ENCODE measurements at places on chromosomes 7 and 10.

GRCh38 chr7:23334482-23335056 is 35.4 kb downstream of the MALSU1 start:
- no peak for DNase-seq

DNA sequence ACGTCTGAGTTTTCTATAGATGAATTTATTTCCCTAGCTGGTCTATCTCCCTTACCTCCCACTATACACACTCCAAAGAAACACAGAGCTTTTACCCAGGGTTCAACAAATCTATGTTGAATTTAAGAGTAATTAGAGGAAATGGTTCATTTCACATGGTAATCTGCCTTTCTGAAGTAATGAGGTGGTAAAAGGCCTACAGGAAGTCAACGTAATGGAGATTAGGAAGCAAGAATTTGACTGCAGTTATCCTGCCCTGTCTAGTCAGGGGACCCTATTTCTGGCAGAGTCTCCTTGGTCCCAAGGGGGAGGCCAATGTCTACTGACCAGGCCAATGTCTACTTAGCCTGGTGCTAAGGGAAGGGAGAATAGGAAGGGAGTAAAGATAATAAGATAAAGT is 21.4 kb upstream of the SIRT1 start:
- no peak for DNase-seq

DNA sequence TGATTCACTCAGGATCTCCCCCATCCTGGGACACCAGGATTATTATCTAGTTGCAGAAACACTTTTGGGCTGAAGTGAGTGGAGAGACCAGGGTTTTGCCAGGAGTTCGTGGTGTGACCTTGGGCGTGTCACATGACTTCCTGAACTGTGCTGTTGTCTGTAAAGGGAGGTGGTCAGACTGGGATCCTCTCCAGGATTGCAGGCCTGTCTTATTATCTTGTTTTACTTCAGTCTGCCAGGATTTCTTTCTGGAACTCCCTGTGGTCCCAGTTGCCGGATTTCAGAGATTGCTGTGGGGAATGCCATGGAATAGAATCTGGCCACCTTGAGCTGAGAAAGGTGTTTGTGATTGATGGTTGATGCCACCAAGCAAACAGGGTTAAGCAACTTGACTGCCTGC is 35.8 kb downstream of the CRCP start:
- DNase-seq: no peak

DNA sequence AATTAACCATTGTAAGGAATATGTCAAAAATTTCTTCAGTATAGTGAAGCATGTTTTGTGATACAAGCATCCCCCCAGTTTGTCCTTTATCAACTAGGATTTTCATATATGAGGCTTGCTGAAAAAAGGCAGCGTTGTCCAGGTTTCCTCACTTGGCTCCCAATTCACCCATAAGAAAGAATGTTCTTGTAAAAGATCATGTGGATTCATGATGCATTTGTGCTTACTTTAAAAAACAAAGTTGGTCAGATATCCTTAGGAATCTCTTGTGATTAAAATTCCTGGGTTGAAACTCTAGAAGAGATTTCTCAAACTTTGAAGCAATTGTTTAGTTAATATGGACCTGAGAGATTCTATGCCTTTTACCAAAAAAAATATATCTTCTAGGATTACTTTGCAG is 181.8 kb downstream of the KIAA1217 start:
- no peak for DNase-seq

DNA sequence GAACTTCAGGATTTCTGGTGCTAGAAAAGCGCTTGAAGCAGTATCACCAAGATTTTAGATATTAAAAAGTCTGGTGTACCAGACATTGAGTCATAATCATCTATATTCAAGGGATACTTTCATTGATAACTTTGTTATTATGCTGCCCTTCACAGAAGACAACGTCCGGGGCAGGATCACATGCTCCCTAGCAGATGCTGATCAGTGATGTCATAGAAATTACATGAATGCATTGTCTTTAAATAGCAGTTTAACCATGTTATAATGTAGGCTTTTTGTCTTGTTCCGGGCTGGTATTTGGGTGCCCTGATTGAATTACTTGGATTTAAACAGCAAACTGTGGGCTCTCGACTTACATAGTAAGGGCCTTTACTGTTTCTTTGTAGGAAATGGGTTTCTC is 54.0 kb downstream of the VWA2 start:
- DNase-seq: no peak

GRCh38 chr10:130044067-130045061 is 66.3 kb downstream of the C10orf143 start:
- no peak for DNase-seq
